AML-193 (cell line): ENCODE measurements at places on chromosomes 7 and 10.

DNA sequence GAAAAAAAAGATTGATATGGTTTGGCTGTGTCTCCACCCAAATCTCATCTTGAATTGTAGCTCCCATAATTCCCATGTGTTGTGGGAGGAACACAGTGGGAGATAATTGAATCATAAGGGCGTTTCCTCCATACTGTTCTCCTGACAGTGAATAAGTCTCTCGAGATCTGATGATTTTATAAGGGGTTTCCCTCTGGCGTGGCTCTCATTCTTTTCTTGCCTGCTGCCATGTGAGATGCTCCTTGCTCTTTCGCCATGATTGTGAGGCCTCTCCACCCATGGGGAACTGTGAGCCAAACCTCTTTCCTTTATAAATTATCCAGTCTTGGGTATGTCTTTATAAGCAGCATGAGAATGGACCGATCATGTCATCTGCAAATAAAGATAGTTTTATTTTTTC is 29.4 kb upstream of the MAP3K8 start:
- no peak for DNase-seq

- DNase-seq = no peak
Observed at GRCh38 chr7:24301703-24302102, 17.7 kb downstream of the NPY start.

GRCh38 chr7:149826344-149827088 is 11.7 kb upstream of the ZNF862 start:
- DNase-seq = no peak

- no peak for DNase-seq
Observed at GRCh38 chr10:98463976-98464754, 17.4 kb upstream of the HPS1 start.

DNA sequence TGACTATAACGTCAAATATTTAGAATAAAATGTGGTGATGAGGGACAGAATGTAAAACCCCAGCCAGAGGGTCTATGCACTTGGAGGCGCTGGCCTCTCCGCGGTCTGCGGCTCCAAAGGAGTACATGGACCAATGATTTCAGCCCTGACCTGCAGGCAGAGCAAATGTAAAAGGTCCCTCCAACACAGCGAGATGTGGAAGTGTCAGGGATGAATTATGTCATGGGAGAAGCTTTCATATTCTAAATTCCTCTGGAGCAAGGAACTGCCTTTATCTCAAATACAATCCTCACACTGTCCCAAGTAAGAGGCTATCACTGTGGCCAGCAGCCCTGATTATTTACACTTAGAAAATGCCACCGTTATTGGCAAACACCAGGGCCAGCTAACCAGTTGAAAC is 139.4 kb downstream of the GFRA1 start:
- no peak for DNase-seq

DNA sequence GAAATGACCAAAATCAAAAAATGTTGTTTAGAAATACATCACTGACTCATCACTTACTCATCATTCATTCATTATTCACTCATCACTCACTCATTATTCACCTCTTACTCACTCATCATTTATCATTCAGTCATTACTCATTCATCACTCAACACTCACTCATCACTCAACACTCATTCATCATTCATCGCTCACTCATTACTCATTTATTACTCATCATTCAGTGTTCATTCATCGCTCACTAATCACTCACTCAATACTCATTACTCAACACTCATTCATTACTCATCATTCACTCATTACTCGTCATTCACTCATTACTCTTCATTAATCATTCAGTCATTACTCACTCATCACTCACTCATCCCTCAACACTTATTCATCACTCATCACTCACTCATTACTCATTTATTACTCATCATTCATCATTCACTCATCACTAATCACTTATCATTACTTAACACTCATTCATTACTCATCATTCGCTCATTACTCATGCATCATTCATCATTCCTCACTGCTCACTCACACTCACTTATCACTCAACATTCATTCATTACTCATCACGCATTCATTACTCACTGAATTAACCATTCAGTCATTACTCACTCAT is 238.5 kb downstream of the ADARB2 start:
- DNase-seq = no peak

DNA sequence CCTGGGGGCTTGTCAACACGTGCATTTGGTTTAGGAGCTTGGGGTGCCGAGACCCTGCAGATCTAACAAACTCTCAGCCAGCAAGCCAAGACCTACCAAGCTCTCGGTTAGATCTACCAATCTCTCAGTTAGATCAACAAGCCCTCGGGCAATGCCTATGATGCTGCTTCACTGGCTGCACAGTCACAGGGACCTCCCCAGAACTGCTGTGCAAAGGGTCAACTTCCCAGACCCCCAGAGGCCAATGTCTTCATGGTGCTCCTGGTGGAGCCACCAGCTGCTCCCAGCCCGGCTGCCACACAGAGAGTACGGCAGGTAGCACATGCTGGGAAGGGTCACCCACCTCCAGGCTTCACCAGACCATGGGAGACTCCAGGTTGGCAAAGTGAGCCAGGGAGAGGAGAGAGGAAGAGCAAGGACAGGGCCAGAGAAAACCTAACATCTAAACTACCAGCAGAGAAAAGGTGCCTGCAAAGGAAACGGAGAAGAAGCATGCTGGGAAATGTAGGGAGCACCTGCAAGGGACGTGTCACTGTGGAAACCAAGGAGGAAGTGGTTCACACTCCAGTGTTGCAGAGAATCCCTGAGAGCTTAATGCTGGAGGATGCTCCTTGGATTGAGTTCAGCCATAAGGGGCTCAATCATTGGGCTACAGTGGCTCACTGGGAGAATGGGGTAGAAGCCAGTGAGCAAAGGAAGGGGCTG is 51.5 kb upstream of the GDF10 start:
- no peak for DNase-seq

- DNase-seq = no peak
Observed at GRCh38 chr7:137475966-137476365, 132.4 kb upstream of the PTN start.

GRCh38 chr10:109277456-109277855 is 645.9 kb downstream of the XPNPEP1 start:
- no peak for DNase-seq

DNA sequence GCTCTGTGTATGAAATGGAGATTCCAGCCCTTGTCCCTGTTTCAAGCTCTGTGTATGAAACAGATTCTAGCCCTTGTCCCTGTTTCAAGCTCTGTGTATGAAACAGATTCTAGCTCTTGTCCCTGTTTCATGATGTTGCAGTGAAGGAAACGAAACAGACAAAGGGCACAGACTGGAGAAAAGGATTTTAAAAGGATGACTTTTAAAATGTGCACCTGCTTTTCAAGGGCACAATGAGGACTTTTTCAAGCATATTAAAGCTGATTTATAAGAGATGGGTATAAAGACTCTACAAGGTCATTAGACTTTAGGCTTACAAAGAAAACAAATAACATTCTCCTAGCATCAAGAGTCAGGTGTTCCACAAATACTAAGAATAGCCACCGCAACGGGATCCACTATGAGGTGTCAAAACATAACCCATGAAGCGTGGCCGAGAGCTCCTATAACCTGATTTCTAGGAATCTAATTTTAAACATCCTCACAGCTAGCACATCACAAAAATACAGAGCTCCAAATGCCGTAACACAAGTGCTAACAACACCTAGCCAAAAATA is 29.0 kb downstream of the DIP2C start:
- no peak for DNase-seq

- no peak for DNase-seq
Observed at GRCh38 chr7:14836006-14836405, 66.5 kb downstream of the DGKB start.

- no peak for DNase-seq
Observed at GRCh38 chr7:18503126-18503866, 7.7 kb downstream of the HDAC9 start.

- DNase-seq = no peak
Observed at GRCh38 chr10:17428351-17429097, 25.9 kb downstream of the ST8SIA6 start.

DNA sequence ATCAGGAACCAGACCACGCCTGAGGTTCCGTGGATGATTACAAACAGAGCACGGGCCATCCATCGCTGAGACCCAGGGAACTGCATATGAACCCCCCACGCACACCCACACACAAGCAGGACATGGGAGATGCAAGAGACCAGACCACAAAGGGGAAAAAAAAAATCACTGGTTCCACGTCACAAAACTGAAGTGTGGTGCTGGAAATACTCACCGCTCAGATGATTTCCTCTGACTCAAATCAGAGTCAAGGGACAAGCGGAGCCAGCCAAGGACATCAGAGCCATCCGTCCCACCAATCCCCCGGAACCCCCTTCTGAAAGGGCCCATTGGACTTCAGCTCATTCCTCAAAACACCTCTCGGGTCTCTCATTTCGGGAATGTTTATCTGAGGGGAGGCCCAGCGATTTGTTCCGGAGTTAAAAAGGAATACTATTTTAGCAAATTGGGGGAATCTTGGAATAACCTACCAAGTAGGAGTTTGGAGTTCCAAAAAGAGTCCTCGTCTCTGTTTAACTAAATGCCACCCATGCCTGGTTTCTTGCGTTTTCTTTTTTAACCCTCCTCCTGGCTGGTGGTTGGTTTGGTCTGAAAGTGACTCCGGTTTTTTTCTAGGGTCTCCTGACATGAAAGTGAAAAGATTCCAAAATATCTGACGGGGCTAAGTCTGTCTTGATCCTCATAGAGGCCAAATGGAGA is 15.0 kb downstream of the SNX8 start:
- DNase-seq = no peak

DNA sequence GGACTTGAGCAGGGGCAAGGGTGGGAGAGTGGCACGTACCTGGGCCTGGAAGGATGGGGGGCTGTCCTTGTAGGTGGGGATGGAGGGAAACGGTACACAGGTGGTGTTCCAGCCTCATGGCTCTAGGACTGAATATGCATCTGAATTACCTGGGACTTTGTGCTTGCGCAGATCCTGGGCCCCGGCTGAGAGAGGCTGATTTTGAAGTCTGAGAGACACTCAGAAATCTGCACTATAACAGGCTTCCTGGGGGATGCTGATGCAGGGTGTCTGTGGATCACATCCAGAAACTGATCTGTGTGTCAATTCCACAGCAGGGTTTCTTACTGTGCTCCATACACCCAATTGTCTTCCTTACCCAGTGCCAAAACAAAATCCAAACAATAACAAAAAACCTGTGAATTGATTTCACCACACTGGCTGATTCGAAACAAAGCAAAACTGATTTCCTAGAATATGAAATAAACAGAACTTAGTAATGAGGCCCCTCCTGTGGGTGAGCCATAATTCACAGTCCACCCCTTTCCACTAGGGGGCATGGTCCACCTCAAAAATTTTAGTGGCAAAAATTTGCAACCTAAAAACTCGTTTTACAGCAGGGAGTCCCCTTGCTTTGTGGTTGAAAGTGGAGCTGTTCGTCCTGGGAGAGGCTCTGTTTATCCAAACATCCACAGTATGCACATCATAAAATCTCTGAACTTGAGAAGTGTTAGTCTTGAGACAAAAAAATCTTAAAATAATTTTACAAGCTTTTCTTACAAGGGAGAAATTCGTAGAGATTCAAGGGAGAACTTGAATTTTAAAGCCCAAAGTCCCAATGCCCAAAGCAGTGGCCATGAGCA is 32.0 kb upstream of the PLEKHA1 start:
- no peak for DNase-seq

- DNase-seq = no peak
Observed at GRCh38 chr10:14190702-14191101, 140.0 kb downstream of the FRMD4A start.

DNA sequence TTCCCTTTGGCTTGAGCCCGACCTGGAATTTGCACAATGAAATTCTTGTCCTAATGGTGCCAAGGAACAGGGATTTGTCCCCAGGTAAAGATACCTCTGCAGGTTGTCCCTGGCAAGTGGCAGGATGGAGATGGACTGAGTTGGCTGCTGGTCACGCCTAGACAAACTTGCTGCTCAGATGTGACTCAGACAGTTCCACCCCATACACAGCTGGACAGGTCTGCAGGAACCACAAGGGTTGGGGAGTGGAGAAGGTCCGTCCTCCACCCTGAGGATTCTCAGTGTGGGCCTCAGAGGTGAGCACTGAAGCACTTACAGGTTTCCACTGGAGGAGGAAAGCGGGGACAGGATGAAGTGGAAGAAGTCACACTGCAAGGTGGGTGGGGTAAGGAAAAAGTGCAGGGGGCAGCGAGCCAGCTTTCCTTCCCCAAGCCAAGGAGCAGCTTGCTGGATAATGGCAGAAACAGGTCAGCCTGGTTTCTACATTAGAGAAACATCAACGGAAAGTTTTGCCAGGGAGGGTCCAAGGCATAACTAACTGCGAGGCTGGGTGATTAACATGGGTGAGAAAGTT is 20.5 kb downstream of the ITPRIP start:
- no peak for DNase-seq

GRCh38 chr10:101779544-101780186 is 3.6 kb downstream of the NPM3 start:
- DNase-seq = peak; percentile 46

DNA sequence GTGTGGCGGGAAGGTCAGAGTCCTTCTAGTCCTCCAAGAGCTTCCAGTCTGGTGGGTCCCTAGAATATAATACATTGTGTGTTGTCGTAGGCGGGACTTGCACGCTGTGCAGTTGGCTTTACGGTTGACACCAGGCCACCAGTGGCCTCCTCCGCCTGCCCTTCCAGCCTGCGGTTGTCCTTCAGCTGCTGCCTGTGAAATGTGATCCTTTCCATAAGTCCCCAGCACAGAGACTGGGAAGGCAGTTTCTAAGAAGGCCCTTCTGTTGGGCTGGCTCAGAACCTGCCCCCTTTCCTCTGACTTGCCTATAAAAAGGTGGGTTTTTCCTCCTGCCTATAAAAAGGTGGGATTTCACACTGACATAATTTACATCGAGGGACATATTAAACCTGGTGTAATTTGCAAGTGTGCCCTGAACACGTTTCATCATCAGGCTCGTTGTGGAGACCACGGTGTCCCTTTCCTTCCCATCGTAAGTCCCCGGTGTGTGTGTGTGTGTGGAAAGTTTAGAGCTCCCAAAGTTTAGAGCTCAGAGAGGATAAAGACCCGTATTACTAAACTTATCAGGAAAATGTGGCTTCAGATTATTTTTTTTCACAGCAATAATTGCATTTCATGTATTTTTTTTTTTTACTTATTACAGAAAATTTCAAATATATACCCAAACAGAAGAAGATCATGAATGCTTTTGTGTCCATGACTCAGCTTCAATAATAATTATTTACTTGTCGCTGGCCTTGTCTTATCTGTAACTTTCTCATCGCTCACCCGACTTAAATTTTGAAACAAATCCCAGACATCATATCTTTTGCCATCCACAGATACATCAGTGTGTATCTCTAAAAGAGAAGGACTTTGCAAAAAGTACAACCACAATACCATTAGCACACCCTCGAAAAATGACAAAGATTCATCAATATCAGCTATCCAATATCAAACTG is 45.1 kb downstream of the CUX1 start:
- no peak for DNase-seq

- no peak for DNase-seq
Observed at GRCh38 chr7:111987886-111988285, 218.3 kb downstream of the DOCK4 start.

- no peak for DNase-seq
Observed at GRCh38 chr7:80136261-80137055, 1.8 kb downstream of the GNAI1 start.
